ENCODE measurements at places on chromosomes 1 and 21.

GRCh38 chr1:157725221-157725577 is 24.6 kb upstream of the FCRL3 start:
- DNase-seq = no peak

- no peak for DNase-seq
These were observed 19.8 kb upstream of the PTP4A2 start for GRCh38 chr1:31957701-31958674.

- DNase-seq = no peak
These were observed 34.5 kb upstream of the SERBP1 start for GRCh38 chr1:67464746-67465145.

- DNase-seq = no peak
These were observed 53.8 kb downstream of the ABCA4 start for GRCh38 chr1:94067196-94067595.

DNA sequence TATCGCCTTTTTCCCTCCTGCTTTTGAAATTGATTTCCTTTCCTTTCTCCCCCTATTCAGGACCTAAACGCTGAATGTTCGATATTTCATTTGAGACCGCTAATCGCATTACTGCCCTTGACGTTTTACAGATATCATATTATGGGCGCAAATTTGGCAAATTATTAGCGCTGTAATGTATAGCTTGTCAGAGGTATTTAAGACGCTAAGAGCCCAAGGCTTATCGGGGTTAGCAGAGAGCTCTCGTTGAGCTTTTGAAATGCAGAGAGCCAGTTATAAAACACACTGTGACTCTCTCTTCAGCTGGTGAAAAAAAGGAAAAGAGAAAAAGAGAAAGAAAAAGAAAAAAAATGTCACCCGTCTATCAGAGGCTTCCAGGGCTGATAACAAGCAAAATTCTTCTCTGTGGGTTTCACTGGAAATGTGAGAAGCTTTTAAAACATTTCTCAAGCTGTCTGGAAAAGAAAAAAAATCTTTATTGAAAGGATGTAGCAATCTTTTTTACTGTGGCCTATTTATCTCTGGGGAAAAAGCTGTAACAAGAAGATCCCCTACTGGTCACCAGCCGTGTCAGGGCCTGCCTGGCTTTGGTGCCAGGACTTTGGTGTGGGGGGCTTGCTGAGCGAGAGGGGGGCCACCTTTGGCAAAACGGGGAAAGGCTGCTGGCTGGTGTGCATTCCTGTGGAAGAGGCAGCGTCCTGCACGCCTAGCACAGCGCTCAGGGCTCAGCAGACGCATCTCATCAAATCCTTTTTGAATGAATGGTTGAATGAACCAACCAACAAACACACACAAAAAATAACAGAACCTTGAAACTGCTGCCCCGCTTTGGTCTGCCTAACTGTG is 119.8 kb downstream of the RNF220 start:
- no peak for DNase-seq

- no peak for DNase-seq
These were observed 32.9 kb upstream of the IL12RB2 start for GRCh38 chr1:67274623-67275325.

DNA sequence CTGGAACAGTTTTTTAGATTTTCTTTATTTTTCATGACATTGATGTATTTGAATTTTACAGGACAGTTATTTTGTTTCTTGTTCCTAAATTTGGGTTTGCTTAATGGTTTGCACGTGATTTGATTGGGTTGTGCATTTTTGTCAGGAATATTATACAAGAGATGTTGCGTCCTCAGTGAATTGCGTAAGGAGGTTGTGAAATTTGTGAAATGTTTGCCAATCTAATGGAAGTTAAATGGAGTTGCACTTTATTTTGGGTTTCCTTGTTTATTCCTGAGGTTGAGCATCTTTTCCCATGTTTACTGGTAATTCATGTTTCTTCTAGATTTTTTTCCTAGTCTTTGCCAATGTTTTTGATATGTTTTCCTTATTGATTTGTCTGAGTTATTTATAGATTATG is 19.9 kb downstream of the ZNF648 start:
- no peak for DNase-seq

DNA sequence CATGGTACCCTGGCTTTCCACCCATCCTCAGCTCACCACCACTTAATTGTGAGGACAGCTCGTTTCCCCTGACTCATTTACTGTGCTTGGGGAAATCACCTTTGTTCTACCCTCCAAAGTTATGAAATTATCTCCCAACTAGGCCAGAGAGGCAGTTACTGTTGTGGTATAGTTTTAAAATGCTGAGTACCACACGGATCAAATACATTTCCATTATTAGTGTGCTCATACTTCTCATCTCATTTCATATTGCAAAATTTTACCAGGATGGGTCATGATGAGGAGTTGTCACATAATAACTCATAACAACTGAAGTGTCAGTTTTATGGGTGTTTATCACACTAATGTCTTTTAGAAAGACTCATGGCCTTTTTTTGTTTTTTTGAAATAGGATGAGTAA is 9.2 kb upstream of the OR2B11 start:
- no peak for DNase-seq
